ENCODE measurements at places on chromosomes 13 and 19.

GRCh38 chr19:50434525-50434924, 1.8 kb downstream of the MYBPC2 start:
- no peak for DNase-seq

DNA sequence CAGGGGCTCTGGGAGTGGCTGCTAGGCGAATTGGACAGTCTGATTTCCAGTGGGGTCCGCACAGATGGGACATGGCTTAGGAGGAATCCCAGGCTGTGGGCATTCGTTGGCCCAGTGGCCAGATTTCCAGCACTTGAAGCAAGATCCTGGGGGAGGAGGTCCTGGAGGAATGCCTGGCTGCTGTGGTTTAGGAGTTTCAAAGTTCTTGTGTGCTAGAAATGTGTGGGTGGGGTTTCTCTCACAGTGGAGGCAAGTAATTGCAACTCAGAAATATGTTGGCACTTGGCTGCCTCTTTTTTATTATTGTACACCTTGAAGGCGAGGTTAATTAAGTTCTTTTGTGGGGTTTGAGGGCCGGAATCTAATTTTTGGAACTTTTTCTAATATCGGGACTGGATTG, 17.1 kb downstream of the IGFL3 start:
- no peak for DNase-seq

GRCh38 chr13:57877601-57878000, 246.1 kb downstream of the PCDH17 start:
- no peak for DNase-seq

GRCh38 chr13:59488436-59488835, 675.3 kb downstream of the DIAPH3 start:
- no peak for DNase-seq

DNA sequence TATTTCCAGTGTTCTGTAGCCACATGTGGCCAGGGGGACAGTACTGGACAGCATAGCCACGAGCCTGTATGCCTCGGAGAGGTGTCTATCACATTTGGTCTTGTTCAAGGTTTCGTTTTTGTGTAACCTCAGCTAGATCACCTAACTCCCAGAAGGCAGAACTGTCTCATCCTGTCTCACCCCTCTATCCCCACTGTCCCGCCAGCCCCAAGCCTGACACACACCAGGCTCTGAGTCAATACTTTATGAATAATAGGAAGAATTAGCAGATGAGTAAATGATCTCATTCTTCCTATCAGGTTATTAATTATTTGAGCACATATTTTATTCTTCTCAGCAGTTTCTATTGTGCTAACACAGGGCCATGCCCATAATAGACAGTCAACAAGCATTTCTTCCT, 132.2 kb downstream of the NUFIP1 start:
- DNase-seq = no peak

GRCh38 chr19:19661675-19662251, 1.7 kb downstream of the ATP13A1 start:
- no peak for DNase-seq

DNA sequence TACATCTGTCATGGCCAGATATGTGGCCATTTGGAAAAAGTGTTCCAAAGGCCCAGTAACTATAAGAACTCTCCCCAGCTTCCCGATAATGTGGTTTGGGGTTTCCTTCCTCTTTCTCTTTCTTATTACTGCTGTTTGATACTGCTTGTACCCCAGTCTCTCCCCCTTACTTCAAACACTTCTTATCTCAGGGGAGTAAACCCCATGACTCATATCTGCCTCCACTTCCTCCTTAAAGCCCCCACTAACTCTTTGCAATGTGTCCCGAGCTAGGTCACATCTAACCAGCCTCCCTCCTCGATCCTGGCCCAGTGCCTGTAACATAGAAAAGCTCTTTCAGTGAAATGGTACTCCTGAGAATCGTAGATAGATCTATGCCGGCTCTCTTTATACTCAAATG, 82.4 kb upstream of the STARD13 start:
- no peak for DNase-seq

- no peak for DNase-seq
Observed at GRCh38 chr13:89393758-89394304, 1722.7 kb downstream of the SLITRK5 start.

- DNase-seq = no peak
Observed at GRCh38 chr19:46878613-46879375, 18.0 kb downstream of the ARHGAP35 start.

- DNase-seq = no peak
Observed at GRCh38 chr19:5479958-5480357, 24.7 kb downstream of the ZNRF4 start.

DNA sequence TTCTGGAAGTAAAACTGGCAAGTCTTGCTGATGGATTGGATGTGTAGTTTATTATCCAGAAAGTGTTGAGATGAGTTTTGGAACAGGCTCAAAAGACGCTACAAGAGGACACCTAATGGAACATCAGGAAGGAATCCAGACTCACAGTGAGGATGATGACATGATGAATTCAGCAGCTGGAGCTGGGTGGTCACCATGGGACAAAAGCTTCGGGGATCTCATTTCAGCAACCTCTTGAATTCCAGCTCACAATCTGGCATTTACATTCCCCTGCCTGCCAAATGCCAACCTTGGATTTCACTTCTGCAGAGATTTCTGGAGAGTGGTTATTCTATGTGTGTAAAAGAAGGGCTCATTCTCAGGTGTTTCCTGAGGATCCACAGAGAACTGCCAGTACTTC, 288.0 kb upstream of the TMTC4 start:
- DNase-seq = no peak

DNA sequence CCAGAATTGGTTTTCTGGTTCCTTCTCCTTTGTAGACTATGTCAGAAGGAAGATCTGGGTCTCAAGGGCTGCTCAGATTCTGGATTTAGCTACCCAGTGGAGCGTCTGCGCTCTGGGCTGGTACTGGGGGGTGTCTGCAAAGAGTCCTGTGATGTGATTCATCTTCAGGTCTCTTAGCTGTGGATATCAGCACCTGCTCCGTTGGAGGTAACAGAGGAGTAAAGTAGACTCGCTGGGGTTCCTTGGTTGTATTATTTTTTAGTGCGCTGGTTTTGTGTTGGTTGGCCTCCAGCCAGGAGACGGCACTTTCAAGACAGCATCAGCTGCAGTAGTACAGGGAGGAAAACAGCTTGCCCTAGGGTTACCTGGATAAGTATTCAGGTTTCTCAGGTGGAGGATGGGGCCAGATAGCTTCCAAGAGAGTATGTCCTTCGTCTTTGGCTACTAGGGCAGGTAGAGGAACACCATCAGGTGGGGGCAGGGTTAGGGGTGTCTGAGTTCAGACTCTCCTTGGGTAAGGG, 10.4 kb upstream of the KLK15 start:
- DNase-seq = peak; percentile 56

DNA sequence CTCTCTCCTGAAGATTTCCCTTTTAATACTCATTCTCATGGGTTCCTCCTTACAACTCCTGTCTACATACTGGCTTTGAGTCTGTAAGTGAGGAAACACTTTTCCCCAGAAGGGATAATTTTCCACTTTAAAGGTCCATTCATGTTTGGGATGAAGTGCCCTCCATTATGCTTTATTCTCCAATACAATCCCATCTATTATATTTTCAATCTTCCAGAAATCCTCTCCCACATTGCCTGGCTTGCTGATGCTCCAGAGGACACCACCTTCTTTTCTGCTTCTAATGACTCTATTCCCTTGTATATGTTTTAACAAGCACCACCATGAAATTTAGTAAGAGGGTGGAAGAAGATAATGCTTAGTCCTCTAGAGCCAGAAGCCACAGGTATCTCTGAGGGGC, 92.7 kb upstream of the NBEA start:
- DNase-seq = no peak

GRCh38 chr13:98172590-98173422, 4.3 kb downstream of the RNF113B start:
- DNase-seq = no peak

All from NCI-H748 treated with DMSO at 0.1 percent for 48 hours (cell line).